Renal cortex interstitium (tissue), 15 donors: ENCODE measurements at places on chromosomes 7 and 10. TPM values are rescaled to one million over a fixed set of nuclear protein-coding genes. Genes with fewer than 3 reads are reported as not detected.

- DNase-seq = no peak
These were observed 15.7 kb upstream of the CDK1 start for GRCh38 chr10:60762554-60762953.

DNA sequence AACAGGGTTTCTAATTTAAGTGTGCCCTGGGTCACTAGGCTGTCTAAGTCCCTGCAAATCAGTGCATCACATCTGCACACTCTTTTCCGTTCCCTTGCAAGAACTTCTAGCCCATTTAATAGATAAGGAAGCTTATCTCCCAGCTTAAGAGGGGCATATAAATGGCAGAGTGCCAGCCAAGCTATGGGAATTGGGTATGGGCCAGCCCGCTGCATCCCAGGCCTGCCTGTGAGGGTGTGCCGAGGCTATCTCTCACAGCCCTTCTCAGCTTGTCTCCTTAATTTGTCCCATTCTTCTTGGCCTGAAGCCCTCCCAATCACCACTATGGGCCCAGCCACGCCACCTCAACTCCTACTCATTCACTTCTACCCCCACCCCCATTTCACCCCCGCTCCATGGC lies 14.7 kb downstream of the AQP1 start:
- no peak for DNase-seq

- no peak for DNase-seq
These were observed 17.7 kb upstream of the PPIF start for GRCh38 chr10:79329529-79329928.

GRCh38 chr10:50387732-50388073 lies 136.4 kb upstream of the ASAH2 start:
- DNase-seq = no peak

The GIMAP6 gene
- polyA plus RNA-seq = 14.6 TPM

The PRDX3 gene
- polyA plus RNA-seq = 257 TPM

The HOXA10 gene
- 148 TPM for polyA plus RNA-seq

The NRBF2 gene
- 26.6 TPM for polyA plus RNA-seq
